CD4-positive, alpha-beta T cell treated with Interleukin-10 for 1 hour (primary cell): ENCODE measurements at places on chromosomes 5 and 9.

- DNase-seq = no peak
Measured at GRCh38 chr5:170570476-170570875, 66.7 kb downstream of the KCNIP1 start.

DNA sequence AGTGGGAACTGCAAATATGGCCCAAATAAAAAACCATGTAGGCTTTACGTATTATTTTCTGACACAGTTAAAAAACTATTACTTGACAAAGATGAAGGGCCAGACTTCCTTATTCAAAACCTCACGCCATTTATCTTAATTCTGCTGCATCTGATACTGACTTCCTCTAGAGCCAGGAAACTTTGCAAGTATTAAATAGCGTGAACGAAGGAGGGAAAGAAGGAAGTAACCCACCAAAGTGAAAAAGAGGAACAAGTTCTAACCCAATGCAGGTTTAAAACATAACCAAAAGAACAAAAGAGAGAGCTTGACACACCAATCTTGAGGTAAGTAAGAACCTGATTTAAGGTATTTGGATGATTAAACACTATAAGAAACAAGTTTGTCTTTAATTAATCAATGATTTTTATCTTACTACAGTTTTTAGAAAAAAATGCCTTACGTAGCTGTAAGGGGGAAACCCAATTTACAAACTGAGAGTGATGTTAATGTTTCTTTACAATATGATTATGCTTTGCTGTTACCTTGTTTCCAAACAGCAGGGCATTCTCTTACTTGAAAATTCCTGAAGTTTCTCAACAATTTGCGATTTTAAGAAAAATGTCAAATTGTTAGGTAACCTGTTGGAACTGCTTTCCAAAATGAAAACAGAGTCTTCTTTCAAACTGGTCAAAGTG lies at the start of gene GAPT:
TSS of gene GAPT (plus strand) at position 220 of the 677 bp plus-strand sequence. CDS start 3,102 bp downstream, outside the sequence.
- DNase-seq = peak; percentile 3

DNA sequence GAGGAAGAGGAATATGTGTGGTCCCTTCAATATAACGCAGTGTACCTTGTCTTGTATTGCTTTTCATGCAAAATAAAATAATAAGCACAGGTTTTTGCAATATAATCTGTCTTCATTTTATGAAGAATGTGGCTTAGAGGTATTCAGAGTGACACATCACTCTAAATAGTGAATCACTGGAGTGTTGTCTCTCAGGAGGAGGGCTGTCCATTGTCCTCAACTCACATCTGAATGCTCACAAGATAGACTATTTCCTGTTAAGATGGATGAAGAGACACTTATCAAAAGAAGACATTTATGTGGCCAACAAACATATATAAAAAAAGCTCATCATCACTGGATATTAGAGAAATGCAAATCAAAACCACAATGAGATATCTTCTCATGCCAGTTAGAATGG lies 1147.5 kb upstream of the C9orf72 start:
- DNase-seq = no peak

- no peak for DNase-seq
Measured at GRCh38 chr5:111310711-111311620, 86.8 kb downstream of the CAMK4 start.

DNA sequence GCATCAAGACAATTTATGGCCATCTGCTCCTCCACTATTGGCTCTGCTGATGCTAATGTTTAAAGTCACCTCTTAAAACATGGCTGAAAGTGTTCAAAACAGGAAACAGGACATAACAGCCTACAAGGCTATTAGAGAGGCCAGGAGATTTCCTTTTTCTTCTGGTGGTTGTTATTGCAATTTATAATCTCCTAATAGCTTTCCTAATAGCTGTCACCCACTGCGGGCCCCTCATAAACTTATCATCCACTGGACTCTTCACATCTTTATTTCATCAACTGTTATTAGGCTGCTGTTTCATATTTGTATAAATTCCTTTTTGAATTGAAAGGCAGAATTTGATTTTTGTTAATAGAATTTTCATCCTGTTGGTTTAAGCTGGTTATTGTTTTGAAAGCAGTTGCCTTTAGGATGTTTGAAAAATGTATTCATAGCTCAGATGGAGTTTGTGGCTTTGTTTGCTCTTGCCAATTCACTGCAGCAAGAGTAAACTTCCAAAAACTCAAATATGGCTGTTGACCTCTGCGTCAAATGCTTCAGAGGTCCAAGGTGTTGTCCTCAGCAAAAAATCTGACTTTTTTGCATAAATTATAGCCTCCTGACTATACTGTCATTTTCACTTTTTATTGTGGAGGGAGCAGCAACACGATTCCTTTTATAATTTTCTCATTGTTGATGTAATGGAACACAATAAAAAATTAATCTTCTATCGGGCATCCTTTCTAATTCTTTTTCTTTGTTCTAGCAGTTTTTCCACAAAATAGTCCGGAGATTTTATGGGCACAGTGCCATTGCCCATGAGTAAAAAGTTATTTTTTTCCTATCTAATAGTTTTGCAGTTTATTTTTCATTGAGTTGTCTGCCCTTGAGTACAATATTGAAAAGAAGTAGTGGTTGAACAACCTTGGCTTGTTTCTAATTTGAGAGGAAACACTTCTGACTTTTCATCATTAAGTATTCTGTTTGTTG lies 69.3 kb downstream of the MAT2B start:
- no peak for DNase-seq

- no peak for DNase-seq
Measured at GRCh38 chr9:96581786-96582185, 37.9 kb downstream of the CDC14B start.

DNA sequence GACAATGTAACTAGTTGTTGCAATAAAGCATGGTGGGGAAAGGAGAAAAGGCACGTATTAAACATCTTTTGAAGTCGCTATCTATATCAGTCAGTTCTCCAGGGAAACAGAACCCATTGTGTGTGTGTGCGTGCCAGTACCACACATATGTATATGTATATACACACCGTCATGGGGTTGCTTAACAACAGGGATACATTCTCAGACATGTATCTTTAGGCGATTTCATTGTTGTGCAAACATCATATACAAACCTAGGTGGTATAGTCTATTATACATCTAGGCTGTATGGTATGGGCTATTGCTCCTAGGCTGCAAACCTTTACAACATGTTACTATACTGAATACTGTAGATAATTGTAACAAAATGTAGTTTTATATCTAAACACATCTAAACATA lies 2.3 kb downstream of the CDKN2B-AS1 start:
- no peak for DNase-seq

DNA sequence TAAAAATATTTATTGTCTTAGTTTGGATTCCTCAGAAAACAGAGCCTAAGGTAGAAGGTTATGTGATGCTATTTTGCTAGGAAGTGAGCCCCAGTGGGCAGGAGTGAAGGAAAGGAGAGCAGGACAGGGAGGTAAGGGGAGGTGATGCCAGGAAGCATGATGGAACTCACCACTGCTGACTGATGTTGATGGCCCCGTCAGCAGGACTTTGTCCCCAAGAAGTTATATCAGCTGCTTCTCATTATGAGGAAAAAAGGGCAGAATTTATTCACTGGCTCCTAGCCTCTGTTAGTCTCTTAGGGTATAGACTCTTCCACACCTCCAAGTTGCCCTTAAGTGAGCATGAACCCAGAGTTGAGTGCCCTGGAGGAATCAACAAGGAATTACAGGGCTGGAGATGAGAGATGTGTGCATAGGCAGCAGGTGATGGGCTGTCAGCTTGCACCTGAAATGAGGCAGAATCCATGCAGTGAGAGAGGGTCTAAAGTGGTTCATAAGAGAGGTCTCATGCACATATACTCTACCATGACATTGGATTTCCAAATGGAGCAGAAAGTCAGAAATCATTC lies 120.6 kb upstream of the NIPBL start:
- DNase-seq = no peak

DNA sequence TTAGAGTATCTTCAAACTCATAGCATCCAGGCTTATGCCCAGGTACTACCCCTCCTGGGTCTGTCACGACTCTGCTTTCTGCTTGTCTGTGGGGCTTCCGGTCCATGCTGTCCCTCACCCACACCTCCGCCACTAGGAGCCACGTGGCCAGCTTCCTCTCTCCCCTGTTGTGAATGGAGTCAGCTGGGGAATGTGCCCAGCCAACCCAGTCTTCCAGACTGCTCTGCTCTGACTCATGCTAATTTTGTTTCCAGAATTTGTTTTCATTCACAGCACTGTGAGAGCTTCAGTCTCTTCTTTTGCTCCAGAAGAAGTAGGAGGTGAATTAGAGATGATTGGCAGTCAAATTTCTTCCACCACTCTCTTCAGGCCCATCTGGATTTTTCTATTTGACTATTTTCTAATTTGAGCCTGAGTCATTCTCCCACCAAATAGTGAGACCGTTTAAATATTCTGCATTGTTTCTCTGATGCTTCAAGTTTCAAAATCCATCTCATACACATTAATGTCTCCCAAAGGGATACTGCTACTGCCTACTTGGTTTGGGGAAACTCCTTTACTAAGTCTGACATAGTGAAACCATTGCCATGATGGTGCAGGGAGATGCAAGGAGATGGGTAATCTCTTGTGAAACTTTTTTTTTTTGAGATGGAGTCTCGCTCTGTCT lies 424.1 kb upstream of the KIF2A start:
- no peak for DNase-seq

- DNase-seq = no peak
Measured at GRCh38 chr9:121946465-121946864, 146.6 kb downstream of the TTLL11 start.

DNA sequence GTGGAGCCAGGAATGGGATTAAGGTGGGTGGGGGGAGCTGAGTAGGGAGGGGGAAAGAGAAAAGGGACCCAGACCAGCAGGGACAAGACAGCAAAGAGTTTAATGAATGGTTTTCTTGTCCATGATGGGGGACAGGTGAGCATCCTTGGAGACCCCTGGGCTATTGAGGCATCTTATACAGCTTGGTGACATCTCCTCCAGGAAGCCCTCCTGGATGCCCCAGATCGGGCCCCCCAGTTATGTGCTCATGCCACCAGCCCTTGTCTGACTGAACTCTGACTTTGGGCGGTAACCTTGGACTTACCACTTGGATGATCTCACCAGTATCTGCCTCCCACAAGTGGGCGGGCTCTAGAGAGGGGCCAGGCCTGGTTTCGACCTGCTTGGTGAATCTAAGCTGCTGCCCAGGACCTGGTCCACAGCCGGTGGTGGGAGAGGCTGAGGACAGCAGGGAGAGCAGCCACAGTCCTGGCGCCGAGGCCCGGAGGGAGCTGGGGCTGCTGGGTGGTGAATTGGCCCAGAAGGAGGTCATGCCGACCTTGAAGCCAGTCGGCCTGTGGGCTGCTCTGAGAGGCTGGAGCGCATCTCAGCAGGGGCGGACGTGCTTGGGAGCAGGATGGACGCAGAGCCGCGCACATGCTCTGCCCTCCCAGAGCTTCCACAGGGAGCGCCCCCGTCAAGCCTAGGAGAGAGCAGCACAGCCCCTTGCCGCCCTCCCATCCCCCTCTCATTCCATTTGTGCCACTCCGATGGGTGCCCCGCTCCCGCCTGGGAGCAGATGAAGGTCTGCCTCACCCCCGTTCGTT lies 36.2 kb downstream of the UNC5A start:
- DNase-seq = no peak

- DNase-seq = no peak
Measured at GRCh38 chr5:140246378-140247122, 56.4 kb downstream of the PFDN1 start.

GRCh38 chr9:112554516-112554915 lies 67.9 kb downstream of the KIAA1958 start:
- DNase-seq = no peak

GRCh38 chr5:168316139-168316578 lies 24.7 kb downstream of the WWC1 start:
- no peak for DNase-seq
